ENCODE measurements at places on chromosomes 6 and 20.
A peak's percentile ranks its signal among the peaks of the same experiment; 100 is the strongest.

GRCh38 chr20:32248043-32248442 is 29.4 kb upstream of the KIF3B start:
- DNase-seq = no peak

GRCh38 chr6:9398071-9398766 is 962.9 kb upstream of the SLC35B3 start:
- peak; percentile 66 for DNase-seq

DNA sequence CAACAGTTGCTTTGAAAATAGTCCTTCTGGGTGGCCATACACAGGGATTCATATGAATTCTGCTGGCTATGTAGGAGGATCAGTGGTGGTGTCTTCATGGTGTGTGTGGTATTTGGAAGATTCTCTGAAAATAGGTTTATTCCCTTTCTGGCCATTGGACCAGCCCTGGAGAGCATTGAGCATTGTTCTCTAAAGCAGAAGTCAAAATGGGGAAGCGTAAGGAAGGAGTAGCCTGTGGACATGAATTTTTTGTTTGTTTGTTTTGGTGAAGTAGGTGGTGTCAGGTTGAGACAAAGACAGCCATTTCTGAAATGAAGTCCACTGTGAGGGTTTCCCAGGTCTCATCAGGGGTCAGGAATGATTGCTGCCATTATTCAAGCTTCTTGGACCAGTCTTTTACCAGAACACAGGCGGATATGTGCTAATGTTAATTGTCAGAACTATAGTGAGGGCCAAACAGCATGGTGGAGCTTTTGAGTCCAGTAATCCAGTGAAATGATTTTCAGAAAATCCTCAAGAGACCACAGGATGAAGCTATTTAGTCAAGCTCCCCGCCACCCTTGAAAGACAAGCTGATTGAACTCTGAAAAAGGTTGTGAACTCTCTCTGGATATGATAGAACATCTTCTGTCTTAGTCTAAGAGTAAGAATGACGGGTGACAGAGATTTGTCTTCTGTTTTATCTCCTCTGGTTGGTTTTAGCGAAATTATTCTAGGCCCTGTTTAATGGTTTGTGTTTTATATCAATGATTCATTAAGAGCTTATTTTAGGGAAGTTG is 60.0 kb downstream of the DNAH8 start:
- DNase-seq = no peak

DNA sequence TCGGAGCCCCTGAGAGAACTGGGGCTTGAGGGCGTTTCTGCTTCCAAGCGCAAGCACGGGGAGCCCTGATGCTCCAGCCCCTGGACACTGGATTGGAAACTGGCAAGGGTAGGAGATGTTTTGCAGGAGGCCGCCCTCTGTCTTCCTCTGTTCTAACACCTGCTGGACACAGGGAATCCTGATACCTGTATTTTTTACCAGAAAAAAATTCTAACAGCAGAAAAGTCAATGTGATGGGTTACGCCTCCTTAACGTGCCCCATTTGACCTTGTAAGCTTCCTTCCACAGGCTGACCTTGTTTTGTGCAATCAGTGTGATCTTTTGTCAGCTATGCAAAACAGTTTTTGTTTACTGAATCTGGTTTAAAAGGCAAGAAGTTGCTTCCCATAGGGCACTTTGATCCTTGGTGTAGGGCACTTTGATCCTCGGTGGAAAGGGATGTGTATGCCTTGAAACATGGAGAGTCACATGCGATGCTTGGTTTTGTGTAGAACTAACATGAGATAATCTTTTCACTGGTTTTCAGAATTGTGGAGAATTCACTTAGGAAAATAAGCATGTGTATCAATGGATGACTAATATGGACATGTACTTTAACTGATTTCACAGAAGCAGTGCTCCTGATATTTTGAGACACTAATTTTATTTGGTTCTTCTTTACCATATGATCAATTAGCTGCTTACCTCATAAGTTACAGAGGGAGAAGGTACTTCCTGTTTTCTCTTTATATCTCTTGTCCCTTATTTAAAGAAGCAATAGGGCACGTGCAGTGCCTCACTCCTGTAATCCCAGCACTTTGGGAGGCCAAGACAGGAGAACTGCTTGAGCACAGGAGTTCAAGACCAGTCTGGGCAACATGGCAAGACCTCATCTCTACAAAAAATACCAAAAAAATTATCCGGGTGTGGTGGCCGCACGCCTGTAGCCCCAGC is 59.9 kb upstream of the MAP3K4 start:
- no peak for DNase-seq

All from NCI-H2081 treated with DMSO at 0.1 percent for 48 hours (cell line).